ENCODE measurements at places on chromosomes 6 and 20.
A peak's percentile ranks its signal among the peaks of the same experiment; 100 is the strongest.

DNA sequence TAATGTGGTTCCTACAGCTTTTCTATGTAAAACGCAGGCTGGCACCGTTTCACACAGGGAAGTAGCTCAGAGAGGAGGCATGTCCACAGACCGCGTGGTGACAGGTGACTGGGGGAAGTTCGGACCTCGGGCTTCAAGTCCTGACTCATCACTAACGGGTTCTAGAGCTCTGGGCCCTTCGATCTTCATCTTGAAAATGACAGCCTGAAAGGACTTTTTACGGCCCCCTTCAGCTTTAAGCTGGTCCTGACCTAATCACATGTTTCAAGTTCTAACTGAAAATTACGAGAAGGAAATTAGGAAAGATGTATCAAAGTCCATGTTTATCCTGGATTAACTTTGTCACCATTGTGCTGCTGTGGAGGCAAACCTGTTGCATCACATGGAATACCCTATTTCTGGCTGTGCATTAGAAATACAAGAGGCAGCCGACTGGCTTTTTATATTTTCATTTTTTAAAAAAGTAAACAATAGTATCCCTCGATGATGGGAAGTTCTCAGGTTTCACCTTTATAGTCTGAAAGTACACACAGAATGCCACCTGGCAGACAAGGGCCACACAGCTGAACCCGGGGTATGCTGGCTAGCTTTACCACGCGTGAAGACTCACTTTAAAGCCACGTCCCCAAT lies 2.0 kb downstream of the MAN1A1 start:
- no peak for DNase-seq

DNA sequence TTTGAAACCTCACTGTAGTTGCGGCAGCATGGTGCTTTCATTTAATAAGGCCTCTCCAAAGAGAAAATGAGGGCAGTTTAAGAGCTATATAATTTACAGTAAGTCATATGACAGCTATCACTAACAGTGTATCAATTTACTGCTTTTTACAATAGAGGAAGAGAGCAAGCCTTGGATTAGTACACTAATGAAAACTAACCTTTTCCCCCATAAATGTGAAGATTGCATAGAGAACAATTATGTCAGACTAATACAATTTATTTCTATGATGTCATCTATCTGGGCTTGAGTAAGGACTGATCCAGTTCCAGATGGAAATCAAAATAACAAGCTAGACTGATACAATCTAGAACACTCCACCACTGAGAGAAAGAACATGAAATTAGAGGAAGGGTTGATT lies 78.1 kb upstream of the FAM83B start:
- no peak for DNase-seq

- no peak for DNase-seq
These were observed 101.9 kb downstream of the CD109 start for GRCh38 chr6:73797861-73798260.

- DNase-seq, result no peak
These were observed 91.9 kb upstream of the DTNBP1 start for GRCh38 chr6:15754706-15755079.

- DNase-seq, result no peak
These were observed 104.6 kb downstream of the PAX1 start for GRCh38 chr20:21809961-21810523.

DNA sequence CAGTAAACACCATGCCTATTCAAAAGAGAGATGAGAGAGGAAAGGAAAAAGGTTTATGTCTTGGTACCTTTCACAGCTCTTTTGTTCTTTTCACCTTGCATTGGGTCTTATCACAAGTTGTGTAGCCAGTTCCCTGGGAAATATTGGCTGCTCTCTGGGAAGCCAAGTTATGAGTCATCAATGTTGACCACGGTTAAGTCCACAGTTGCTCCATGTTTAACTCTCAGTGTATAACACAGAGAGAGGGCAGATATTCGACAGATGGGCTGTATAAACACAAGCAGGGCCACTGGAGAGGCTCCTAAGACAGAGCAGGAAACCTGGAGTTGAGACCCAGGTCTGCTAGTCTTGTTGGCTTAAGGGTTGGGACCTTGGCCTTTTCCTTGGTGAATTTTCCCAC lies 718.6 kb downstream of the QKI start:
- no peak for DNase-seq

DNA sequence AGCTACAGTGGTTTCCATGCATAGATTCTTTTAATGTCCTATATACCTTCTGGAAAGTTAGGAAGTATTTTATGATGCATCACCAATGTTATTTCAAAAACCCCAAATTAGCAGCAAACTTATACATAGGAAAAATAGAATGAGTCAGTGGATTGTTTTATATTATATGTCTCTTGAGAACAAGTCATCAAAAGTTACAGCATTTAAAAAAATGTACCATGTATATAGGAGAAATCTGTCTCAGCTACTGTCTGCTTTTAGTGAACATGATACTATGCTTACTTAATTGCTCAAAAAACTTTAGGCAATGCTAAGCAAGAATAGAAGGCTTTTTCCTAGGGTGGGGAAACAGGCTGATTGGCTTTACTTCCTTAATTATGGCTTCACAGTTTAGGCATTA lies 365.3 kb downstream of the SAMD5 start:
- no peak for DNase-seq

DNA sequence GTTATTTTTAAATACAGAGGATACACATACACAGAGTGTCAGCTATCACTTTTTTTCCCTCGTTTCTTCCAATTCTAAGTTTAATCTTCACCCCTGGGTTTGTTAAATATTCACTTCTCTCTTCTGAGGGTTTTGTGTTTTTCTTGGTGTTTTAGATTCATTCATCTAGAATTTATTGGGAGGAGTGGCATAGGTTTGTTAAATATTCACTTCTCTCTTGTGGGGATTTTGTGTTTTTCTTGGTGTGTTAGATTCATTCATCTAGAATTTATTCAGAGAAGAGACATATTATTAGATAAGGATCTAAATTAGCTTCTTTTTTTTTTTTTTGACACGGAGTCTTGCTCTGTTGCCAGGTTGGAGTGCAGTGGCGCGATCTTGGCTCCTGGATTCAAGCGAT lies 3.9 kb downstream of the GTF2H5 start:
- no peak for DNase-seq

GRCh38 chr6:8934318-8934717 lies 499.0 kb upstream of the SLC35B3 start:
- DNase-seq, result no peak

DNA sequence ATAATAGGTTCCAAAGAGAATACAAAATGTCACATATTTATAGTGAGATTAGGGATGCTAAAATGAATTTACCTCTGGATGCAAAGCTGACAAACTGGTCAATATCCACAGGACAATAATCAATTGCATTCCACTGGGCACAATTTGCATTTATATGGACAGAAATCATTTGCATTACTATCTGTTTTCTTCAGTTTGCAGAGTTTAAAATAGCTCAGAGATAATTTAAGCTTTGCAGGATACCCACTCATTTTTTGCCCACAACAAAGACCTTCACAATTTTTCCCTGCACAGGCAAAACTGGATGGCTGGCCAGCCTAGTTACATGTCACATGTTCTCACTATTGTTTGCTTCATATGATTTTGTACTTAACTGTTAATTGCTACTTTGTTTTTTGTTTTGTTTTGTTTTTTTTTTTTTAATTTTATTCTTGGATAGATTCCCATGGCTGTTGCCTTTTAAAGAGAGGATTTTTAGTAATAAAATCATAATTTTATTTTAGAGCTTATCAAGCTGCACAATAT lies 483.5 kb downstream of the UTRN start:
- DNase-seq, result no peak

GRCh38 chr6:13368731-13369115 lies 40.4 kb upstream of the TBC1D7 start:
- DNase-seq, result no peak

DNA sequence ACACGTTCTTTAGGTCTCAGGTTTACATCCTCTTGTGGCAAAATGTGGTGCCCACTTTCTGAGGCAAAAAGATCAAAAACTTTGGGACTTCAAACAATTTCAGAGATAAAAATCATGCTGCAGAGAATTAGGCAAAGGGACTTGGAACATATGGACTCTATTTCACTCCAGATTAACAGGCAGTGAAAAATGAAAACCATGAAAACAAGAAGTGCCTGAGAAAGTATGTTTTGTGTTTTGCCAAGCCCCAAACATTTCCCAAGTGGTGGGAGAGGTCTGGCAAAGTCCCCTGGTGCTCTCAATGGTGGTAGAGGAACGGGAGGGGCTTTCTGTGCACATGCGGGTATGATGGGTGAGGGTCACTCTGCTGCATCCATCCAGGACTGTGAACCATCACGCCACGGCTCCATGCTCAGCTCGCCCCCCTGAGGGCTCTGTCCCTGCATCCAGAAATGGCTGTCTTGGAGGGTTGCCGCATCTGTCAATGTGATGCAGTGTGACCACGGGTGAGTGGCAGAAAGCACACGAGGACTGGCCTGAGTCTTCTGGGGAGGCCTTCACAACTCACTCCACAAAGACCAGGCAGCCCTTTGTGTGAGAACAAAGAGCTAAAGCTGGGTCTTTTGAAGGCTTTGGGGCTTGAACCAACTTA lies 43.2 kb upstream of the TBC1D7 start:
- no peak for DNase-seq

GRCh38 chr6:56292505-56293181 lies 45.3 kb upstream of the COL21A1 start:
- peak; percentile 18 for DNase-seq

GRCh38 chr6:142954844-142955243 lies 9.9 kb upstream of the HIVEP2 start:
- DNase-seq, result no peak

GRCh38 chr6:43070028-43070632 lies 6.0 kb upstream of the PTK7 start:
- DNase-seq, result no peak

- DNase-seq, result no peak
These were observed 326.1 kb downstream of the PRL start for GRCh38 chr6:21970569-21971300.

GRCh38 chr6:104608101-104608500 lies 251.6 kb downstream of the HACE1 start:
- no peak for DNase-seq

DNA sequence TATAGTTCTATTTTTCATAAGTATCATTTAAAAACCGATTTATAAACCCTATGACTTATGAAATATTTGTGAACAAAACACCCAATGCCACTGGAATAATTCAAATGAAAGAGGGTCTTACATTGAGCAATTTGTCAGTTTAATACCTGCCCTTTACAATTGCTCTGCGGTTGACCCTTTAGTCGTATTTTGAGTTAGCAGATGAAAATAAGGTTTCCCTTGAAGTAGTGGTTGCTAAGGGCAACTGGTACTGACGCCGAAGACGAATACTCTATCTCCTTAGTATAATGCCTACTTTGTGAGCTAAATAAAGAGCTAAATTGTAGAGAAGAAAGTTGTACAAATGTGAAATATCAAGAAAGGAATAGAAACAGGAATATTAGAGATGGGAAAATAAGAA lies 69.4 kb downstream of the KCNQ5 start:
- no peak for DNase-seq

DNA sequence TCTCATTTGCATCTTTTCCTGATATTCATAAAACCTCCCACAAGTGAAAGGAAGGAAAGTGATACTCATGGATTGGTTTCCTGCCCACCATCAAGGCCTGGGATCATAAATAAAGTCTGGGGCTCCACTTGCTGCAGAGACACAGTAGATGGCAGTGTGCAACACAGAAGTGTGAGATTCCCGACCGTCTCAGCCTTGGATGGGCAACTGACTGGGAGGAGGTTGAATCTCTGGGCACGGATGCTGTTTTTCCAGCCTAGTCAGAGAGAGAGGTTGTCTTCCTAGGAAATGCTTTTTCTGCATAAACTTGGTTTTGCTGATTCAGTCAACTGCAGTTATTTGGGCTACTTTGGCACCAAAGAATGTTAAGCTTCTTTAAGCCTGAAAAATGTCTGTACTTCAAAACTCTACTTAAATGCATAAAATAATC lies 9.9 kb upstream of the RFPL4B start:
- peak; percentile 83 for DNase-seq

GRCh38 chr6:152380993-152381898 lies 255.9 kb downstream of the SYNE1 start:
- DNase-seq, result peak; percentile 14

DNA sequence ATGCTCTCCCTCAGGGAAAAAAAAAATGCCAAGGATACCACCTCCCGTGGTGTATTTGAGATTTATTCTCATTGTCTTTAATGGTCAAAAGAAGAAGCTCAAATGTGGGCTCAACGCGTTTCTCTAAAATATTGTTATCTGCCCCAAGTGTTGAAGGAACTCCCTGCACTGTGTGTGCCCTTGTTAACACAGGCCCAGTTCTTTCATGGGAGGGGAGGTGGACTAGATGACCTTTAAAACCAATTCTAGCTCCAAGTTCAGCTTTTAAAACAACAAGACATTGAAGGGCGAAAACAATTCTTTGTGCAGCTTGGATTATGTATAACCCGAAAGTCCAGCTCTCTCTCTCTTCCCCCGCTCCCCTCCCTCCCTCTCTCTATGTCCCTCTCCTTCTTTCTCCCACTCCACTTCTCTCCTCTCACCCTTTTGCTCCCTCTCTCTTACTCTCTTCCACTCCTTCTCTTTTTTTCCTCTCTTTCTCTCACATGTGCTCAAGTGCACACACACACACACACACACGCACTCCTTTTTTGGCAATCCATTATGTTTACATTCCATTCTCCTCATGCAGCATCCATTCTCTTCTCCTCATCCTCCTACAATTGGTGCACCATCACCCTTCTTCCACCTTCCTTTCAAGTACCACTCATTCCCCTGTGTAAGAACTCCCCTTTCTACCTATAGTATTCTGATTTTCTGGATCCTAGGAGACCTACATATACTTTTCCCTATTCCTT lies 8.5 kb downstream of the HLA-DMB start:
- no peak for DNase-seq

DNA sequence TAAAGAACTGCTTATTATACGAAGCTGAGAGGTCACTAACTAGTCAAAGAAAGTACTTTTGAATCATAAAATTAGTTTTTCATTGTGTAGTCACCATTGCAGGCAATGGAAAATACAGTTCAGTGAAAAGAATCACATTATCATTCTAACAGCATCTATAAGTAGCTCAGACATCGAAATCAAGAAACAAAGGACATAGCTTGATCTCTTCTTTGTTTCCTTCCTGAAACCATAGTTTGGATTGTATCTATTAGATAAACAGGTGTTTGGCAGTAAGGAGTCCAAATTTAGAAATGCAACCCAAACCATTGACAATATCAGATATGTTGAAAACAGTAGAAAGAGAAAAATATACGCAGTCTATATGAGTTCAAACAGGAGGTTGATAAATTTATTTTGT lies 697.3 kb downstream of the TFAP2A start:
- DNase-seq, result no peak

GRCh38 chr6:163416557-163417253 lies 2.2 kb downstream of the QKI start:
- no peak for DNase-seq

- DNase-seq, result peak; percentile 16
These were observed 118.9 kb upstream of the SMLR1 start for GRCh38 chr6:130708338-130708737.

DNA sequence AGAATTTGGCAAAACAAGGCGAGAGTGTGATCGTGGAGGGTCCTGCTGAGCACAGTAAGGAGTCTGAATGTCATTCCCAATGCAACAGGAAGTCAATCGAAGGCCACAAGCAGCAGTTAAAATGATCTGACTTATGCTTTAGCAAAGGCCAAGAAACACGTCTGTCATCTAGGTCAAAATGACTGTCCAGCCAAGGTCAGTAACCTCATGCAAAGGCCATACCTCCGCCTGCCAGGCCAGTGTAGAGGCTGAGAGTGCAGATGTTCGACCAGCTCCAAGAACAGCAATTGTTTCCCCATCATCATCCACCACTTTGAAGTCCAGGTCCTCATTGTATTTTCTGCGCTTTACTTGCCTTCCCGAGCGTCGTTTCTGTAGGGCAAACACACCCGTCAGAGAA lies 105.6 kb downstream of the CHD6 start:
- DNase-seq, result no peak

- peak; percentile 62 for DNase-seq
These were observed 6.7 kb upstream of the KCNK15 start for GRCh38 chr20:44738813-44739477.

Data from NCI-H774 (cell line).